A549 treated with CORT108297 at 1 μM for 4 hours (cell line): ENCODE measurements at places on chromosomes 3 and 15. TPM values are rescaled to one million over a fixed set of nuclear protein-coding genes. Genes with fewer than 3 reads are reported as not detected.

Gene PRTG
- 8.4 to 11.7 TPM (median 9.9 TPM) in 5 replicates for total RNA-seq

Gene FBLN2
- total RNA-seq: 1.6 to 3.6 TPM (median 2.6 TPM) in 5 replicates

Gene CELF6
- total RNA-seq: 0.13 to 0.18 TPM (median 0.16 TPM) in 5 replicates

Gene LSMEM2
- 0.09 TPM in 2 of 5 replicates, not detected in the others for total RNA-seq

Gene GUCA1C
- not detected in 5 replicates for total RNA-seq

Gene GNB5
- 47.9 to 54.6 TPM (median 51.7 TPM) in 5 replicates for total RNA-seq

Gene CHCHD6
- 17.4 to 20.6 TPM (median 20.3 TPM) in 5 replicates for total RNA-seq

Gene PLCB2
- total RNA-seq: 0.44 to 0.79 TPM (median 0.59 TPM) in 5 replicates

Gene KIF9
- 18.4 to 23.4 TPM (median 20.7 TPM) in 5 replicates for total RNA-seq

Gene NEDD4
- 39.2 to 57.2 TPM (median 42.9 TPM) in 5 replicates for total RNA-seq

Gene NKIRAS1
- total RNA-seq: 7.9 to 10.5 TPM (median 9.2 TPM) in 5 replicates

Gene GOLGA8S
- total RNA-seq: 0.13 to 0.18 TPM (median 0.16 TPM) in 5 replicates

Gene SAMMSON
- not detected in 5 replicates for total RNA-seq

Gene LRRC49
- 4.4 to 7.2 TPM (median 4.9 TPM) in 5 replicates for total RNA-seq

Gene CCK
- total RNA-seq: 1.2 to 1.9 TPM (median 1.3 TPM) in 5 replicates

Gene SMCO1
- total RNA-seq: 0.03 TPM in 1 of 5 replicates, not detected in the others

Gene STX19
- 0.08 to 0.09 TPM in 2 of 5 replicates, not detected in the others for total RNA-seq

Gene DNASE1L3
- 0.06 to 0.28 TPM in 2 of 5 replicates, not detected in the others for total RNA-seq

Gene CA12
- 148 to 171 TPM (median 161 TPM) in 5 replicates for total RNA-seq

Gene FILIP1L
- total RNA-seq: 0.03 to 0.18 TPM (median 0.09 TPM) in 5 replicates

Gene LRRC28
- total RNA-seq: 12.4 to 15.7 TPM (median 15.1 TPM) in 5 replicates

Gene DNAH12
- total RNA-seq: 0.03 to 0.15 TPM (median 0.13 TPM) in 5 replicates

Gene CPA3
- total RNA-seq: not detected in 5 replicates

Gene ZDHHC19
- 0.09 to 0.27 TPM (median 0.18 TPM) in 3 of 5 replicates, not detected in the others for total RNA-seq

Gene ACOX2
- total RNA-seq: 6.1 to 11.1 TPM (median 9.7 TPM) in 5 replicates

Gene PRSS50
- total RNA-seq: not detected in 5 replicates

Gene LMLN
- 1.8 to 2.7 TPM (median 2.5 TPM) in 5 replicates for total RNA-seq

Gene CGNL1
- 1.1 to 1.4 TPM (median 1.3 TPM) in 5 replicates for total RNA-seq

Gene CCDC54
- not detected in 5 replicates for total RNA-seq

Gene CEMIP
- 1.5 to 2.2 TPM (median 1.9 TPM) in 5 replicates for total RNA-seq

Gene CLEC3B
- total RNA-seq: not detected in 5 replicates

Gene ABHD17C
- 35.6 to 42.2 TPM (median 39.1 TPM) in 5 replicates for total RNA-seq

Gene FAM131A
- total RNA-seq: 7.0 to 12.5 TPM (median 10.7 TPM) in 5 replicates

Gene FLNB
- 288 to 332 TPM (median 311 TPM) in 5 replicates for total RNA-seq

Gene PIK3R4
- 15.1 to 23.1 TPM (median 17.3 TPM) in 5 replicates for total RNA-seq

Gene CCDC80
- total RNA-seq: 30.9 to 66.0 TPM (median 50.8 TPM) in 5 replicates
